ENCODE measurements at places on chromosomes 13 and 19.

DNA sequence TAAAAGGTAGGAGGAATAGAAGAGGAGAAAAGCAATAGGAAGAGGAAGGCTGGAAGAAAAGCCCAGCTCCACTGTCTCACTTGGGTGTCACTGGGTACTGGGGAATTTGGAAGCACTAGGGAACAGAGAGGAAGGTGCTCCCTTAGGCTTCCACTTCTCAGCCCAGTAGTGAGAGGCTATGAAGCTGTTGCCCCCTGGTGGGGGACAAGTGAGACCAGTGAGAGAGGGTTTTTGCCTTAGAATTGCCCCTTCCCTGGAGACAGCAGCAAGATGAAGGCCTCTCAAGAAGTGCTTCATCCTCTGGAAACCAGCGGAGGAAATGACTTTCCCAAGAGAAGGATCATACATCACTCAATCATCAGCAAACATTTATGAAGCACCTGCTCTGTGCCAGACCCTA, 4.7 kb upstream of the ZNF606 start:
- H3K36me3 ChIP-seq: peaks cover 46% of the 10 kb centered on the region
- H3K4me1 ChIP-seq: peaks cover 9% of the 10 kb centered on the region
- H3K27ac ChIP-seq: no peak overlapping the region
- peaks cover 4% of the 10 kb centered on the region for H3K27me3 ChIP-seq

DNA sequence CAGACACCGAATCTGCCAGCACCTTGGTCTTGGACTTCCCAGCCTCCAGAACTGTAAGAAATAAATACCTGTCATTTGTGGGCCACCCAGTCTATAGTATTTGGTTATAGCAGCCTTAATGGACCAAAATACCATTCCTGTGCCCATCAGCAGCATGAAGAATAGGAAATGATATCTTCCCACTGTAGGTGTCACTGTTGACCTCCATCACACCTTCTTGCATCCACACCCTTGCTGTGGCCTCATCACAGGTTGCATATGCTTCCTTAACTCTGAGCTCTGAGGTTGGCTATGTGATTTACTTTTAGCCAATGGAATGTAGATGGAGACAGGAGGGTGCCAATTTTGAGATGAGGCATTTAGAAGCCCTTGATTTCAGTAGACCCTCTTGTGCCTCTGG, 242.0 kb upstream of the TSHZ3 start:
- ATAC-seq: no peak
- no peaks in the 10 kb centered on the region for H3K36me3 ChIP-seq
- H3K4me3 ChIP-seq: no peak overlapping the region
- peaks cover 16% of the 10 kb centered on the region for H3K27me3 ChIP-seq
- no peaks in the 10 kb centered on the region for H3K4me1 ChIP-seq

- peak overlapping the region; percentile 60 for H3K4me3 ChIP-seq
- peaks cover 6% of the 10 kb centered on the region for H3K4me1 ChIP-seq
- ATAC-seq: peak; percentile 41
- H3K27ac ChIP-seq: no peak overlapping the region
- peaks cover 7% of the 10 kb centered on the region for H3K36me3 ChIP-seq
- H3K27me3 ChIP-seq: peaks cover 43% of the 10 kb centered on the region
Observed at GRCh38 chr19:46492841-46493235, 2.8 kb downstream of the PNMA8B start.

DNA sequence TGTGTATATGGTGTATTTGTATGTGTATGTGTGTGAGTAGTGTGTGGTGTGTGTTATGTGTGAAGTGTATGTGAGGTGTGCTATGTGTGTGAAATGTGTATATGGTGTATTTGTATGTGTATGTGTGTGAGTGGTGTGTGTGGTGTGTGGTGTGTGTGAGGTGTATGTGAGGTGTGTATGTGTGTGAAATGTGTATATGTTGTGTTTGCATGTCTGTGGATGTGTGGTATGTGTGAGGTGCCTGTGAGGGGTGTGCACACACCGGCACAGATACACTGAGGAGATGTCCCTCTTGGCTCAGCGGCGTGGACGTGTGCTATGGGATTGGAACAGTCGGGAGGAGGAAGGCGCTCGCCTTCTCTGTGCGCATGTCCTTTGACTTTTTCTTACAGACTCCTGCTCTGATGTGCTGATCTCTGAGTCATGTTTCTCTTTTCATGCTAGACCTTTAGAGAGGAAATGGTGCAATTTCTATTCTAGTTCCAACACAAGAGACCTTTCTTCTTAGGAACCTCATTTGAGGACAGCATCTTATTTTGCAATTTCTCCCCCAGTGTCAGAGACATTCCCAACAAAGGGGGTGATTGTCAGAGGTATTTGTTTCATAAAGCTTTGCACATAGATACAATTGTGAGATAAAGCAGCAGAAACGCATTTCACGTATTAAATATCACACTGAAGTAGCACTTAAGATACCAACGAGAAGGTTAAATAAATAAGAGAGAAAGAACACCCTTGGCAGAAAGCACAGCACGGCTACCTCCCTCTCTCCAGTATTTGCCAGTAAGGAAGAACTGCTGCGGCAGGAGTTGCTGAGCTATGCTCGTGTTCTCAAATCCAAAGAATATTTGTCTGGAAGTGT, 11.3 kb upstream of the TNFRSF19 start:
- no peak overlapping the region for H3K27ac ChIP-seq
- peak; percentile 42 for ATAC-seq
- H3K4me3 ChIP-seq: no peak overlapping the region
- H3K36me3 ChIP-seq: no peaks in the 10 kb centered on the region
- H3K27me3 ChIP-seq: peaks cover 19% of the 10 kb centered on the region

GRCh38 chr13:75415694-75416093, 66.3 kb downstream of the TBC1D4 start:
- ATAC-seq: no peak
- no peaks in the 10 kb centered on the region for H3K36me3 ChIP-seq
- no peaks in the 10 kb centered on the region for H3K4me1 ChIP-seq

- H3K36me3 ChIP-seq: peaks cover 78% of the 10 kb centered on the region
- no peak for ATAC-seq
- H3K27ac ChIP-seq: no peak overlapping the region
- H3K27me3 ChIP-seq: no peaks in the 10 kb centered on the region
- no peak overlapping the region for H3K4me3 ChIP-seq
Observed at GRCh38 chr19:8316351-8317125, 4.6 kb downstream of the NDUFA7 start.

- H3K4me3 ChIP-seq: peak overlapping the region; percentile 82
- ATAC-seq: no peak
- peaks cover 25% of the 10 kb centered on the region for H3K4me1 ChIP-seq
- H3K36me3 ChIP-seq: peaks cover 43% of the 10 kb centered on the region
Observed at GRCh38 chr19:16074488-16075365, 1.6 kb upstream of the TPM4 start.

- H3K36me3 ChIP-seq: no peaks in the 10 kb centered on the region
- H3K4me1 ChIP-seq: no peaks in the 10 kb centered on the region
- H3K27ac ChIP-seq: no peak overlapping the region
- H3K4me3 ChIP-seq: no peak overlapping the region
- no peaks in the 10 kb centered on the region for H3K27me3 ChIP-seq
Observed at GRCh38 chr13:71712988-71713653, 153.9 kb downstream of the DACH1 start.

DNA sequence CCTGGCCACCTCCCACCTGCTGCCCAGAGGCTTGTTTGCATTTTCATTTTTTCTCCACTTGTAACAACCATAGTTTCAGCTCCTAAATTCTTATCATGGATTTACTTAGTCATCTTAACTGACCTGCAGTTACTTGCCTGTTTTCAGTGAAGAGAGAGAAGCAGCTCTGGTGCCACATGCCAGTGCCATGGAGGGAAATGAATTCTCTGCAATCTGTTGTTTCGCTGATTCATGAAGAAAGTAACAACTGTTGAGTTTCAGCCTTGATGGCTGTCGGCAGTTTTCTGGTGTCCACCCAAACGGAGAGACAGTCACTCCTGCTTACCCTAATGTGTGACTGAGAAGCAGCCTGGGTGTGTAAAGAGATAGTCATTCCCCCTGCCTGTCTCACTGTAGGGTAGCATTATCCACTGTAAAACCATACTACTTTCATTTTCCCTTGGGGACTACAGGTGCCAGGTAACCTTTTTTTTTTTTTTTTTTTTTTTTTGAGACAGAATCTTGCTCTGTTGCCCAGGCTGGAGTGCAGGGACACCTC, 116.1 kb downstream of the DNAJC3 start:
- no peaks in the 10 kb centered on the region for H3K4me1 ChIP-seq
- ATAC-seq: no peak
- no peak overlapping the region for H3K27ac ChIP-seq
- no peak overlapping the region for H3K4me3 ChIP-seq
- H3K36me3 ChIP-seq: peaks cover 72% of the 10 kb centered on the region

DNA sequence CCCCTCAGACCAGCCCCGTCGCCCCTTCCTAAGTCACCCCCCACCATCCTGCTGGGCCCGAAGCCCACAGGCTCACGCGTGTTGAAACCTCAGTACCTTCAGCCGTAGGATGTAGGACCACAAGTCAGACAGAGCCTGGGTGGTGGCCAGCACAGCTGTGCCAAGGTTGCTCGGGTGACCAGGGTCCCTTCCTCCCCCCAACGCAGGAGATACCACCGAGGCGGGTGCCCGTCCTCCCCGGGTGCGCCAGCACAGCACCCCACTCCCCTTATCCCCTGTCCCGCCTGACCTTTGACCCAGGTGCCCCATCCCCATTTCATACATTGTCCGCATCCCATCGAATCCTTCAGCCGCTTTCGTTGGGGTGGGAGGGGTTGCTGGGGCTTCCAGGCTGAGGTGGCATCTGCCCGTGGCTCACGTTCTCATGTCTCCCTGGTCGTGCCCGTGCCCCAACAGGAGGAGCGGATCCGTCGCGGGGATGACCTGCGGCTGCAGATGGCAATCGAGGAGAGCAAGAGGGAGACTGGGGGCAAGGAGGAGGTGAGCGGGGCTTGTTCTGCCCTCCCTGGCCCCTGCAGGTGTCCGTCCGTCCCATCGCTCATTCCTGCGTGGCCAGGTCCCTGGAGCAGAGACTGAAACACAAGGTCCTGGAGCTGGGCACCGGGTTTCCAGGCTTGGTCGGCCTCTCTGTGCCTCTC, 14.5 kb downstream of the EPN1 start:
- H3K27me3 ChIP-seq: no peaks in the 10 kb centered on the region
- no peak overlapping the region for H3K4me3 ChIP-seq
- ATAC-seq: no peak
- no peaks in the 10 kb centered on the region for H3K4me1 ChIP-seq
- H3K36me3 ChIP-seq: peaks cover 56% of the 10 kb centered on the region

DNA sequence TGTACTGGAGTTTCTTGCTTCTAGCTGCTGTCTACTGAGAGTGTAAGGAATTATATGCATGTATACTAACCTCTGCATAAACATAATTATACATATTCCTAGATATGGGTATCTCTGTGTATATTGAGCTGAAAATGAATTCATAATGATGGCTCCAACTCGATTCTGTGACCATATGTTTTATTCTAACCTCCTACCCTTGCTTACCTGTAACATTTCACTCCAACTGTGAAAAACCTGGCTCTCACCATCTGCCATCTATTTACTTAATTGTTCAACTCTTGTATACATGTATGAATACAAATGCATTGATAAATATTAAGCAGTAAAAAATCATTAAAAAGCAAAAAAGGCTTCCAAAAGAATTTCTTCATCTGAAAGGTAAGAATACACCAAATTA, 1729.5 kb upstream of the SPRY2 start:
- H3K4me3 ChIP-seq: no peak overlapping the region
- no peaks in the 10 kb centered on the region for H3K36me3 ChIP-seq
- H3K27ac ChIP-seq: no peak overlapping the region
- H3K4me1 ChIP-seq: no peaks in the 10 kb centered on the region

- ATAC-seq: no peak
- H3K4me3 ChIP-seq: no peak overlapping the region
- H3K4me1 ChIP-seq: peaks cover 5% of the 10 kb centered on the region
- H3K27me3 ChIP-seq: no peaks in the 10 kb centered on the region
- no peak overlapping the region for H3K27ac ChIP-seq
Observed at GRCh38 chr13:98652276-98652675, 75.4 kb upstream of the STK24 start.

- no peak overlapping the region for H3K27ac ChIP-seq
- peaks cover 28% of the 10 kb centered on the region for H3K27me3 ChIP-seq
- ATAC-seq: peak; percentile 42
- H3K4me1 ChIP-seq: no peaks in the 10 kb centered on the region
- H3K4me3 ChIP-seq: no peak overlapping the region
Observed at GRCh38 chr19:14985133-14985532, 5.5 kb upstream of the SLC1A6 start.

GRCh38 chr13:112704308-112705145, 14.7 kb downstream of the ATP11A start:
- no peaks in the 10 kb centered on the region for H3K27me3 ChIP-seq
- H3K36me3 ChIP-seq: no peaks in the 10 kb centered on the region
- peak; percentile 87 for ATAC-seq

GRCh38 chr19:38695317-38695683, 47.9 kb downstream of the ACTN4 start:
- H3K27ac ChIP-seq: peak overlapping the region; percentile 68
- peak overlapping the region; percentile 52 for H3K4me3 ChIP-seq
- no peaks in the 10 kb centered on the region for H3K27me3 ChIP-seq
- ATAC-seq: no peak
- peaks cover 62% of the 10 kb centered on the region for H3K4me1 ChIP-seq

DNA sequence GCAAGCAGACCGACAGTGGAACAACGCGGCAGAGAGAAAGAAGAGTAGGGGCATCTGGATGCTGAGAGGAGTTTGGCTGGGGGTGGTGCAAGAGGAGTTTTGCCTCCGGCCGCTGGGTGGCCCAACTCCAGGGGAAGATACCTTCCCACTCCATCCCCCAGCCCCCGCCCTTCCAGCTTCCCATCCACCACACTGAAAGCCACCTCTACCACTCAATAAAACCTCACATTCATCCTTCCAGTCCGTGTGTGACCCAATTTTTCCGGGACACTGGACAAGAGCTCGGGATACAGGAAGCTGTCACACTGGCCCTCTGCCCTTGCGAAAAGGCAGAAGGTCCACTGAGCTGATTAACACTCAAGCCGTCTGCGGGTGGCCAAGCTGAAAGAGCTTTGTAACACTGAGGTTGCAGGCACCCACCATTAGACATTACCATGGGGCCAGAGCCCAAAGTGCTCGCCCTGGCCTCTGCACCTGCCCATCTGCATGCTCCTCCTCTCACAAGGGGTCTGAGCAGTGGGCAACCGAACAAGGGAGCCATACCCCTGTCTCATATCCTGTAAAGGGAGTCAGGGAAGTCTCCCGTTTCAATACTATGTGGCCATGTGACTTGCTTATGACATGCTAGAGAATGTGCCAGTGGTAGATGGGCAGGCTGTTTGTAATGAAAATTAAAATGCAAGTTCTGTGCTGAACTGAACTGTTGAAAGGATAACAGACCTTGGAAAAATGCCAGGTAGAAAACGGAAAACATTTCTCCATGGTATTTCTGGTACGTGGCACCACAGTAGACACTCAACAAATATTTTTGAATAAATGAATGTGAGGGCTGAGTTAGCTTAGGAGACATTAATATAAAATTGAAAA, 205.1 kb upstream of the STARD13 start:
- no peak overlapping the region for H3K27ac ChIP-seq
- H3K4me1 ChIP-seq: peaks cover 7% of the 10 kb centered on the region
- H3K4me3 ChIP-seq: no peak overlapping the region
- no peak for ATAC-seq
- H3K27me3 ChIP-seq: no peaks in the 10 kb centered on the region

All from activated T-helper 17 cell treated with anti-CD3 and anti-CD28 coated beads, Interleukin-2, amount 50 U/mL, for 72 hours (primary cell).